ENCODE measurements at places on chromosomes 6 and 20.

GRCh38 chr20:47089151-47089550 lies 194.5 kb downstream of the EYA2 start:
- no peaks in the 10 kb centered on the region for H3K36me3 ChIP-seq
- no peak overlapping the region for H3K4me3 ChIP-seq
- H3K27ac ChIP-seq: no peak overlapping the region
- no peaks in the 10 kb centered on the region for H3K27me3 ChIP-seq
- no peak for DNase-seq

DNA sequence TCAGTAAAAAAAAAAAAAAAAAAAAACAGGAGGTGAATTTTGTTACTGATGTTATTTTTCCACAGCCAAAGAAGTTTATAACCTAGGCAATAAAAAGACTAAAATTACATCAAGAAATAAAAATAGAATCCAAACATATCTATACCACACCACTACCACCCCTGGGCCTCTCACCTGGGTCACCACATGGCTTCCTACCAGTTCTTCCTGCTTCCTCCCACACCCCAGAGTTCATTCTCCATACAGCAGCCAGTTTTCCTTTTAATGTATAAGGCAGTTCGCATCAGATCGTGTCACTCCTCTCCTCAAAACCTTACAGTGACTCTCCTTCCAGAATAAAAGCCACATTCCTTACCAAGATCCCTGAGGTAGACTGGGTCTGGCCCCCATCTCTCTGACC lies 23.9 kb downstream of the ROS1 start:
- H3K4me3 ChIP-seq: no peak overlapping the region
- H3K27ac ChIP-seq: no peak overlapping the region
- no peaks in the 10 kb centered on the region for H3K36me3 ChIP-seq
- H3K4me1 ChIP-seq: no peaks in the 10 kb centered on the region
- no peaks in the 10 kb centered on the region for H3K27me3 ChIP-seq

GRCh38 chr20:11499101-11499634 lies 418.5 kb upstream of the BTBD3 start:
- H3K27ac ChIP-seq: no peak overlapping the region
- no peaks in the 10 kb centered on the region for H3K36me3 ChIP-seq
- DNase-seq: no peak
- H3K27me3 ChIP-seq: no peaks in the 10 kb centered on the region
- H3K4me1 ChIP-seq: no peaks in the 10 kb centered on the region

- no peak overlapping the region for H3K4me3 ChIP-seq
- no peaks in the 10 kb centered on the region for H3K4me1 ChIP-seq
- no peaks in the 10 kb centered on the region for H3K36me3 ChIP-seq
- H3K27ac ChIP-seq: no peak overlapping the region
- DNase-seq: no peak
- H3K27me3 ChIP-seq: no peaks in the 10 kb centered on the region
Observed at GRCh38 chr6:14699803-14700601, 545.9 kb upstream of the JARID2 start.

- no peak overlapping the region for H3K4me3 ChIP-seq
- no peaks in the 10 kb centered on the region for H3K27me3 ChIP-seq
Observed at GRCh38 chr20:53763707-53764414, 170.2 kb upstream of the ZNF217 start.

DNA sequence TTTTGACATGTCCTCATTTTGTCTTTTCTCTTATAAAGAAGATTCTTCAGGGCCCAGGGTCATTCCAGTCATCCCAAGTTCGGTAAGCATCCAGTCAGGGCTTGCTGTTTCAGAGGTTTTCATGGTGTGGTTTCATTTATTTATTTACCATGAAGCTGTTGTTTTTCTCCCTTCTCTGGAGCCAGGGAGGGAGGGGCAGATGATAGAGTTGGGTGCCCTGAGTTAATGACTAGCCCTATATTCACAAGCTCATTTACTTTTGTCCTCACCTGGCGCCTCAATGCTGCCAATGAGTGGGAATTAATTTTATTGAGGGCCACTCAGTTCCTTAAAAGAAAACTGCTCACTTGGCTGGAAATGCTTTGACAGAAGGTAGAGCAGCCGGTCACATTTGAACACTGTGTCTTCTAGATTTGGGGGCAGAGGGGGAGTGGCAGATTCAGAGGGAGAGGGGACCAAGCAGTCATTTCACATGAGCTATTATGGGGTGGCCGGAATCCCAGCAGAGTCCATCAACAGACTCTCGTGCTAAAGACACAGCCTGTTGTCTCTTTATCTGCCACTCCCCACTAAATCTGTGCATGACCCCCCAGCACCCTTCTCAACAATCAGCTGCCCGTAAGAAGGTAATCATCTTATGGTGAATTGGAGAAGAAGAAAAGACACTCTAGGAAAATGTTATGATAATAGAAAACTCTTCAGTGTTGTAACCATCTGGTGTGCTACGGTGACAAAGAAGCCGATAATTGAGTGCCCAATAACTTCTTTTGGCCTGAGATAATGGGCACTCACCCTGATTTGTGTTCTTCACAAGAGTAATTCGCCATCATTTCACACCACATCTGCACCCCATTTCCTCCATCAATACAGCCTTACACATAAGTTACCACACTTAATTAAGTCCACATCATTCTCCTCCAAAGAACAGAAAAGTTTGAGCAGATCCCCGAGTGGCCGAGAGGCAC lies 573.5 kb upstream of the JAG1 start:
- H3K4me1 ChIP-seq: no peaks in the 10 kb centered on the region
- H3K36me3 ChIP-seq: no peaks in the 10 kb centered on the region
- H3K27ac ChIP-seq: no peak overlapping the region
- H3K27me3 ChIP-seq: no peaks in the 10 kb centered on the region

DNA sequence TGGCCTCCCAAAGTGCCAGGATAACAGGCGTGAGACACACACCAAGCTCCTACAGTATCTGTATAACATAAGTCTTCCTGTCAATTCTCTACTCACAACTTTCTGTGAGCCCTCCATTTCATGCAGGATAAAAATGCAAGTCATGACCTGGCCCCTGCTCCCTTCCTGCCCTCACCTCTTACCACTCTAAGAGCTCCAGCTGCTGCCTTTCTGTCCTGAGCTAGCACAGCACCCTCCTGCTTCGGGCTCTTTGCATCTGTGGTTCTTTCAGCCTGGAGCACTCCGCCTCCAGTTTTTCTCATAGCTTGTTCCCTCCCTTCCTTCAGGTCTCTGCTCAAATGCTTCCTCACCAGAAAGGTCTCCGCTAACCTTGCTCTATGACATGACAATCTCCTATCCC lies 23.7 kb upstream of the TRPC4AP start:
- peaks cover 63% of the 10 kb centered on the region for H3K36me3 ChIP-seq
- DNase-seq: no peak
- no peak overlapping the region for H3K4me3 ChIP-seq
- no peak overlapping the region for H3K27ac ChIP-seq
- no peaks in the 10 kb centered on the region for H3K27me3 ChIP-seq
- H3K4me1 ChIP-seq: no peaks in the 10 kb centered on the region

GRCh38 chr20:24781418-24781980 lies 167.6 kb upstream of the CST7 start:
- H3K4me1 ChIP-seq: no peaks in the 10 kb centered on the region
- H3K4me3 ChIP-seq: no peak overlapping the region
- no peak for DNase-seq
- no peaks in the 10 kb centered on the region for H3K27me3 ChIP-seq
- H3K36me3 ChIP-seq: no peaks in the 10 kb centered on the region

DNA sequence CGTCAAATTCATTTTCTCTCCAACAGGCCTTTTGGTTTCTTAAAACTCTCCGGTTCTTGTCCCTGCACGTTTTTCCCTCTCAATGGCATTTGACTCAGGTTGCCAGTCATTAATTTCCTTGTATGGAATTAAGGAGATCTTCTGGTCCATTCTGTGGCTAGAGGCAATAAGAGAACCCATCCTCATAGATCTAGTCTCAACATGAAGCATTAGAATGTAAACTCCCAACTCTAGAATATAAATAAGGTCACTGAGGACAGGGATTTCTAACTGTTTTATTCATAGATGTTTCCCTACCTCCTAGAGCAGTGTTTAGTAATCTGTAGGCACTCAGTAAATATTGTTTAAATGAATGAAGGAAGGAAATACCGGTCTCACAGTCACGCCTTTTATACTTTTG lies 185.2 kb upstream of the FLRT3 start:
- H3K4me1 ChIP-seq: no peaks in the 10 kb centered on the region
- no peak for DNase-seq
- H3K27me3 ChIP-seq: no peaks in the 10 kb centered on the region

- H3K27me3 ChIP-seq: no peaks in the 10 kb centered on the region
- no peaks in the 10 kb centered on the region for H3K36me3 ChIP-seq
- DNase-seq: no peak
- no peaks in the 10 kb centered on the region for H3K4me1 ChIP-seq
Observed at GRCh38 chr6:129108337-129108736, 225.4 kb downstream of the LAMA2 start.

DNA sequence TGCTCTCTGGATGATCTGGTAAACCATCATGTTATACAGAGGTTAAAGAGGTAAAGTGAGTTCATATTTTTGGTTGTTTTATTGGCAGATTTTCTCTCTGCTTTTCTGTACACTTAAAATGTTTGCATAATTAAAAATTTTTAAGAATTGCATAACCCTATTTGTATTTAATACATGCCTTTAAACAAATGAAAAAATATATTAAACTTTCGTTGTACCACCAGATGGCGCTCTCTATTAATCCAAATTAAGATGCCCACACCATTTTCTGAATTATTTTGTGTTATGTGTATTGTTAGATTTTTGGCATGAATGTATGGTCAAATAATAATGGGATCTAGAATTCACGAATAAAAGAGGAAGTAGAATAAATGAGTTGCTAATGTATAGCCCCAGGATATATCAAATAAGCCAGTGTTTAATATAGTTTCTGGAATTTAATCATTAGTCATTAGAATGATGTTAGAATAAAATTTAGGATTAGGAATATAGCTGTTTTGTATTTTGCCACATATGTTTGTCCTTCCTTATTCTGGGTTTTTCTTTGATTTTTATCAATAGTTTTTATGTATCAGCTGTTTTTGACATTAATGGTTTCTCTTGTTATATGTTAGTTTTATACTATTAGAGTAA lies 38.9 kb downstream of the SMAP1 start:
- no peak overlapping the region for H3K27ac ChIP-seq
- peak; percentile 62 for DNase-seq
- no peaks in the 10 kb centered on the region for H3K27me3 ChIP-seq
- H3K36me3 ChIP-seq: no peaks in the 10 kb centered on the region
- H3K4me3 ChIP-seq: no peak overlapping the region

- H3K36me3 ChIP-seq: no peaks in the 10 kb centered on the region
- no peak for DNase-seq
- H3K4me3 ChIP-seq: no peak overlapping the region
Observed at GRCh38 chr6:23783901-23784300, 342.1 kb upstream of the NRSN1 start.
